Activated effector memory CD4-positive, alpha-beta T cell treated with anti-CD3 and anti-CD28 coated beads, Interleukin-2, amount 50 U/mL, for 16 hours (primary cell): ENCODE measurements at places on chromosomes 4 and X.
A peak's percentile ranks its signal among the peaks of the same experiment; 100 is the strongest.

- DNase-seq: no peak
These were observed 133.6 kb upstream of the RASGEF1B start for GRCh38 chr4:81605271-81605670.

DNA sequence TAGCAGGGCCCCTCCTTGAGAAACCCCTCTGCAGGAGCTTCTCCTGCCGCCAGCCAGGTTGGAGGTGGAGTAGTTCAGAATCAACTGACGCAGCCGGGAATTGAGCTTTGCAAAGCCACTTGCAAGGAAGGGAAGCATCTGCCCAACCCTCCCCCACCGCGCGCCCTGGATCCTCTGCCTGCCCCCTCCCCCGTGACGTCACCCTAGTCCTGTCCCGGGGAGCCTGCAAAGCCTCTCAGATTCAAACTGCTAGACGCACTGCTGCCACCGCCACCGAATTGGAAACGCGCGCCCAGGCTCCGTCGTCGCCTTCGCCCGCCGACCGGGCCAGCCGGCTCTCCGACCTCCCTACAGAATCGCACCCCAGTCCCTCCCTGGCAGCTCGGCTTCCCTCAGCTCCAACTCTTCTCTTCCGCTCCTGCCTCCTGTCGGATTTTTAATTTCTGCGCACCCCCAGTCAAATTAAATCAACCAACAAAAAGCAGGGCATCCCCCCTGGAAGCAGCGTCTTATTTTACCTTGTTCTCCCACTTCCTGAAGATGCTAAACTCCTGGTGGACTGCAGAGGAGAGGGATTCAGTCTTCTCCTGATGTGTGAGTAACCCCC is 3.8 kb downstream of the SLITRK2 start:
- DNase-seq: no peak

DNA sequence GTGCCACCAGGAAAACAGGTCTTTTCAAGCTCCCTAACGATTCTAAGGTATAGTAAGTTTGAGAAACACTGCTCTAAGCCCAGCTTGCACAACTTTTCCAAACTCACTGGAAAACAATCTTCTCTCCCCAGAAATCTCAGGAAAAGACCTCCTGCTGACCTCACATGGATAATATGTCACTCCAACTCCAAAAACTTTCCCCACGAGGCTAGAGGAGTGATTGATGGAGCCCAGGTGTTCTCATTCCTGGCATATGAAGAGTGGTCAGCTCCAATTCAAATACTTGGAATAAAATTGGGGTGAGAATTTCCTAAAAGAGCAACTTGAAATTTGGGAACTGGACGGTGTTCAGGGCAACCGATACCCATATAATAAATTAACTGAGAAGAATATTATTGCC is 299.9 kb downstream of the PPP4R3C start:
- no peak for DNase-seq

- no peak for DNase-seq
These were observed 163.1 kb downstream of the ARAP2 start for GRCh38 chr4:36081185-36081584.

DNA sequence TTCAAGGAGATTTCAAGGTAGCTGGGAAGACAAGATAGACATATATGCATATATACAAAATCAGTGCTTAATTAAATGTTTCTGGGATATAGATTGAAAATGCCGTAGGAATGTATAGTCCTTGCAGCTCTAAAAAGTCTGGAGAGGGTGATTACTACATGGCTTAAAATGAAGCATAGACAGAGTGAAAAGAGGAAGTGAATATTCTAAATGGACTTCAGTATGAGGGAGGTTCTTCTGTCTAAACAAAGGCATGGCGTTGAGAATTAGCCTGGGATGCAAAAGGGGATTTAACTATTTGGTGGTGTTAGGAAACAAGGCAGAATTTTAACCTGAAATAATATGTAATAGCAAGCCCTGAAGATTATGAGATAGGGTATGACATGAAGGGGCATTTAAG is 141.5 kb upstream of the FRMPD4 start:
- DNase-seq: no peak

DNA sequence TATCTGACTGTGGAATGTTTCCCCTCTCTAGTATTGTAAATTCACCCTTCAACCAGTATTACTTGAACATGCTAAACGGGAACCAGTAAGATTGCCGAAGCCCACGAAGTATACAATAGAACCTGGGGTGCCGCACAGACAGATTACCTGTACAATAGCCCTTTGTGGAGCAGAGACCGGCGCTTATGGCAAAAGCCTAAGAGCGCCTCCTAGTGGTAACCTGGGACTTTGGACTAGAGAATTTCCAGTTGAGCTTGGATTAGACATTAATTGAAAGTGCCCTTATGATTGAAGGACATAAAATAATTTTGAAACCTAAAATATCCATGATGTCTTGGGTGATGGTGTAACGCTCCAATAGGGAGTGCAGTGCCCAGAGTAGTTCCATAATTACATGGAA is 14.1 kb downstream of the ZNF157 start:
- DNase-seq: peak; percentile 85

DNA sequence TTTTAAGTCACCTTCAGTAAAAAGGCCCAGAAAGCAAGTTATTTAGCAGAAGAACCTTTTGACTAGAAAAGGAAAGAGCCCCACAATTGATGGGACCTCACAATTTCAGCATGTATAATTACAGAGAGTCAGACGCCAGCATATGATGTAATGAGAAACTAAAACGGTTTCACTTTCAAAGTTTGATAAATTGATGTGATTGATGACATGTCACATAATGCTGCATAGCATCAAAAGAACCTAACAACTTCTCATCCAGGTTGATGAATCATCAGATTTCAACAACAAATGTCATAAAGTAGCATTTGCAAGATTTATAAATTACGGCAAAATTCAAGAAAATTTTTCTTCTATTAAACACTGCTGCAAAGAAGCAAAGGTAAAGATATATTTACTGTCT is 3.9 kb upstream of the GAR1 start:
- no peak for DNase-seq

DNA sequence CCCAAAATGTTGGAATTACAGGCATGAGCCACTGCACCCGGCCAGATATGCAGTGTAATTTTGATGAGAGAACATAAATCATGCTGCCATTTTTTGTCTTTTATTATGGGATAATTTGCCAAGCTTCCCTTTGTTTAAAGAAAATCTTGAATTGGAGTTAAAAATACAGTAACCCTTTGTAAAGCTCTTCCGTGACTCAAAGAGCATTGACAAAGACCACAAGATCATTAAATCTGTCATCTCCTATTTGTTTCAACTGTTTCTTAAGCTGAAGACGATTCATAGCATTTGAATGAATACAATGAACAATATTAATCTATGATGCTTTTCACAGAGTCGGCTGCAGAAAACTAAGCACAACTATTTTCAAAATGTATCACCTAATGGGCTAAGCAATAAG is 132.6 kb downstream of the ANAPC4 start:
- no peak for DNase-seq

DNA sequence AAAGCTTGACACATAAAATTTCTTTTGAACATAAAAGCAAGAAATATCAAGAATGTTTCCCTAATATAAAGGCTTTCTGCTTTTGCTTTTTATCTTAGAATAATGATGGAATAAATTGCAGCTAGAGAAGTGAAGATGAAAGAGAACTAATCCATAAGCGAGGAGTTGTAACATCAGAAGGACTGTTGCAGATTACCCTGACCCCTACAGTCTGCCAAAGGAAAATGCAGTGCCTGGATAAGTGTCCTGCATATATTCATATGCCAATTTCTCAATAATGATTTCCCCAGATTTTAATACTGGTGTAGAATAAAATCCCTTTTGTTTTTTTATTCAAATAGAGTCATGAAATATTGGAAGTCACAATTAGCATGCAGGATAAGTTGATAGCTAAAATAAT is 115.9 kb downstream of the MAGEC2 start:
- no peak for DNase-seq

- no peak for DNase-seq
These were observed 12.2 kb downstream of the MAMLD1 start for GRCh38 chrX:150375243-150375770.

DNA sequence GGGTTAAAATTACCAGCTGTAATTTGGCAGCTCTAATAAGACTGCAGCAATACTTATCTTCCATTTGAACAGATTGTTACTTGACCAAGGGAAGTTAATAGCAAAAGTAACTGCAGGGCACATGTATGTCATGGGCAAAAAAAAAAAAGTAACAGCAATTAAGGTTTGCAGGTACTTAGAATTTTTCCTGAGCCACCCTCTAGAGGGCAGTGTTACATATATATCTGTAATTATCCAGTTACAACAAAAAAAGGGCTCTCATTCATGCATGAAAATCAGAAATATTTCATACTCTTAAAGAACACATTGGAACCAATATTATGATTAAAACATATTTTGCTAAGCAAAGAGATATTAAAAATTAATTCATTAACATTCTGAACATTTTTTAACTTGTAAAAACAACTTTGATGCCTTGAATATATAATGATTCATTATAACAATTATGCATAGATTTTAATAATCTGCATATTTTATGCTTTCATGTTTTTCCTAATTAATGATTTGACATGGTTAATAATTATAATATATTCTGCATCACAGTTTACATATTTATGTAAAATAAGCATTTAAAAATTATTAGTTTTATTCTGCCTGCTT is 25.1 kb downstream of the XIAP start:
- no peak for DNase-seq

GRCh38 chr4:77635876-77636275 is 30.3 kb downstream of the CXCL13 start:
- DNase-seq: no peak

DNA sequence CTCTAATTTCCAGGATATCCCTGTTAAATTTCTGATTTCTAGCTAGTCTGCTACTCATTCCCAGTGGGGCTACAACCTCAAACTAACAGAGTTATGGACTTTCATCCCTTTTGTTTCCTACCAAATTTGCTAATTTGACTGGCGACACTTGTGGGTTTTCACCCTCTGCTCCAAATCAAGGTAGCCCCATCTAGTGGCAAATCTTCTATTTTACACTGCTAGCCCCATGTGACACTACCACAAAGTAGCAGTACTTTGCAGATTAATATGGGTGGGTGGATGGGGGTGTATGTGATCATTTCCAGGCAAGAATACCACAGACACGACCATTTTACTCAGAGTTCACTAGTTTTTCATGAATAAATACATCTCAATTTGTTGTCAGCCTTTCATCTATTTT is 150.3 kb downstream of the MSL3 start:
- no peak for DNase-seq

DNA sequence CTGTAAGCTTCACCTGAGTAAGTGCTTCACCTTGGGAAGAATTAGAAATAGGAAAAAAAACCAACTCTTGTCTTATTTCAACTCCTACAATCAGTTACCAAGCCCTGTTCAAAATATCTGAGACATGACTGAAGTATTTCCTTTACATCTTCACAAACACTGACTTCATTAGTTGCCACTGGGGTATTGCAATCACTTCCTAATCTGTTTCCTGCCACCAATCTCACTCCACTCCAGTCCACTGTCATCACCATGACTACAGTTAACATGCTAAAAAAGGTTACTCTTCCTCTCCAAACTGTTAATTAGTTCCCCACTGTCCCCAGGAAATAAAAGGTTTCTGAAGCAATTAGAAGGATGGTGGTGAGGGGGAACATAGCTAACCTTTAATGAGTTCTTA is 3.3 kb upstream of the SUPT20HL1 start:
- no peak for DNase-seq

GRCh38 chrX:22987452-22987851 is 12.3 kb upstream of the DDX53 start:
- DNase-seq: no peak

GRCh38 chr4:47065051-47065481 is 33.7 kb downstream of the GABRB1 start:
- no peak for DNase-seq

- DNase-seq: no peak
These were observed 199.7 kb upstream of the MAMLD1 start for GRCh38 chrX:150163221-150163930.

DNA sequence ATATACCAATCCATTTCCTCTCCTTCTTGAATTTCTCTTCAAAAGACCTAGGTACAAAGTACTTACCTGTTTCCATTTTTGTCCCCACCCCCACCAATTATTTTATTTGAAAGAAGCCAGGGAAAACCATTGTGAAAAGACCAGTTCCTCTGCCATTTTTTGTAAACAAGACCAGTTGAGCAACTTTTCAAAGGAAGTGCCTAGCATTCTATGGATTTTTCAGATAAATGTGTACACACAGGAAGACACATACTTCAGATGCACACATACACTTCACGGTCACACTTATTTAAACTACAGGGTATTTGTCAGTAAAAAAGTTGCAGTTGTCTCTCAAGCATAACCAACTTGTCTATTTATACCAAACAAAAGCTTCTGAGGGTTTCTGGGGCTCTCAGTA is 587.2 kb upstream of the KLHL4 start:
- no peak for DNase-seq

GRCh38 chr4:163500586-163500985 is 6.1 kb downstream of the TMA16 start:
- DNase-seq: no peak

GRCh38 chr4:100083289-100083688 is 107.0 kb downstream of the DDIT4L start:
- DNase-seq: no peak

- DNase-seq: no peak
These were observed 100.6 kb upstream of the PRPS2 start for GRCh38 chrX:12690646-12691045.

DNA sequence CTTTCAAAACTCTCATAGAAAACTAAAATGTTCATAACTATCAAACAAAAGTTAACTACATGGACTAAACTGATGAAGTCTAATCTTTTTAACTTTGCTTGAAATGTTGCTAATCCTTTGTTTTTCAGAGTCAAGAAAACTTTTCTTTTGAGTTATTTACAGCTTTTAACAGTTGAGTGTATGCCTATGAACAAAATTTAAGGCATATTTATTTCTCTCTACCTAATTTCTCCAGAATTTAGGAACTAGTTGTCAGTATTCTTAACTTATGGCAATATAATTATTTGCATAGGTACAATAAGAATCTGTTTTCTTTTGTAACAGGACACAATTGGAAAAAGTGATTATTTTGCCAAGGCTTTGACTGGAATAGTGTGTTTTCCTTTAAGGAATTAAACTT is 23.8 kb downstream of the TENM3 start:
- no peak for DNase-seq

DNA sequence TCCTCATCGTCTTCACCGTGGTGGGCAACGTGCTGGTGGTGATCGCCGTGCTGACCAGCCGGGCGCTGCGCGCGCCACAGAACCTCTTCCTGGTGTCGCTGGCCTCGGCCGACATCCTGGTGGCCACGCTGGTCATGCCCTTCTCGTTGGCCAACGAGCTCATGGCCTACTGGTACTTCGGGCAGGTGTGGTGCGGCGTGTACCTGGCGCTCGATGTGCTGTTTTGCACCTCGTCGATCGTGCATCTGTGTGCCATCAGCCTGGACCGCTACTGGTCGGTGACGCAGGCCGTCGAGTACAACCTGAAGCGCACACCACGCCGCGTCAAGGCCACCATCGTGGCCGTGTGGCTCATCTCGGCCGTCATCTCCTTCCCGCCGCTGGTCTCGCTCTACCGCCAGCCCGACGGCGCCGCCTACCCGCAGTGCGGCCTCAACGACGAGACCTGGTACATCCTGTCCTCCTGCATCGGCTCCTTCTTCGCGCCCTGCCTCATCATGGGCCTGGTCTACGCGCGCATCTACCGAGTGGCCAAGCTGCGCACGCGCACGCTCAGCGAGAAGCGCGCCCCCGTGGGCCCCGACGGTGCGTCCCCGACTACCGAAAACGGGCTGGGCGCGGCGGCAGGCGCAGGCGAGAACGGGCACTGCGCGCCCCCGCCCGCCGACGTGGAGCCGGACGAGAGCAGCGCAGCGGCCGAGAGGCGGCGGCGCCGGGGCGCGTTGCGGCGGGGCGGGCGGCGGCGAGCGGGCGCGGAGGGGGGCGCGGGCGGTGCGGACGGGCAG is 792 bp downstream of the ADRA2C start:
- DNase-seq: no peak
